ENCODE measurements at places on chromosomes 12 and 14.
A peak's percentile ranks its signal among the peaks of the same experiment; 100 is the strongest.

- no peak for DNase-seq
Observed at GRCh38 chr14:100674897-100675619, 51.6 kb upstream of the DLK1 start.

- DNase-seq: no peak
Observed at GRCh38 chr14:32677129-32677780, 261.4 kb upstream of the NPAS3 start.

DNA sequence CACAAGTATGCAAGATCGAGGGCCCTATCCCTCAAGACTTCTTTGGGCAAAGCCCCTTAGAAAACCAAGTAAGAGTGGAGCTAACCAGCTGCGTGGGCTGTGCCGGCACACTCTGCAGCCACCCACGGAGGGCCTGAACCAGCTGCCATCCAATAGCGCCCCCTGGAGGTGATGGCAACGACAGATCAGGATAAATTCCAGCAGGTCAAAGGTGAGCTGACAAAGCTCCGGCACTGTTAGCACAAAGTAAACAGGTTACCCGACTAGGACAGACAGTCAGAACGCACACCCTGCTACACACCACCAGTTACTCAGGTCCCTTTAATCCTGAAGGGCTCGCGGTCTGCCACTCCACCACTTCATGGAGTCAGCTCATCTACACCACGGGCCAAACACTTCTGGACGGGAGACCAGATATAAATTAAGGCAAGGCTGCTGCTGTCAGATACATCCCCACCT is 4.9 kb downstream of the ZBTB39 start:
- peak; percentile 89 for DNase-seq

DNA sequence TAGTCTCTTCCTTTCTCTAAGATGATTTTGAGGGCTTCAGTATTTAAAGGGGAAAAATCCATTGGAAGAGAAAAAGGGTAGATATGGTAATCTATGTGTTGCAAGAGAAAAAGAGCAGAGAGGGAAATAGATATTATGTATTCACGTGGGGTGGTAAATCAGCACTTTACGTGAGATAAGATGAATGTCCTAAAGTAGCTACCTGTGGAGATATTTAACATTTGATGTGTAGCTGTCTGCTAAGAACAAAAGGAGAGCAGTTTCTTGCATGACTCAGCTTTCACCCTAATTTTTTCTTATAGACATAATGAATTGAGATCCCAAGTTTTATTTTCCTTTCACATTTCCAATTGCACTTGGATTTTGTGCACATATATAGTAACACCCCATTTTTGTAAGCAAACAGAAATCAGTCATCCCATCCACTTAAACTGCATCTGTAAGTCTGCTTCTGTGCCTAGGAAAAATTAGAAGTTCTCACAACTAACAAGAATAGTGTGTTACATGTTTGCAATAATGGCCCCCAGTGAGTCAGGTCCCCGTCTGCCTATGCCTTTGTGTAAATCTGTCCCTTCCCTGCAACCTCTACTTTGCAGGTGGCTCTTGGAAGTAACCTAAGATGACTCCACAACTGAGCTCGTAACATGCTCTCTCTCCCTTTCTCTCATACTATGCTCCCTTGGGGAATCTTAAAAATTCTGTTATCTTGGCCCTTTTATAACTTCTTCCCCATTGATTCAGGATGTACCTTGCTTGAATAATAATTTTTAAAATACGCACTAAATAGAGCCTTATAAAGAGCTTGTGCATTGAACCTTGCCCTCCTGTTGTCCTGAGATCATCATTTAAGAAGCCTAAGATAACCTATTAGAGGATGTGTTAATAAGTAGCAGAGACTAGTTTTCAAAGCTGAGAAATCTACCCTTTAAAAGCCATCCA is 3.7 kb downstream of the TMTC3 start:
- DNase-seq: no peak

DNA sequence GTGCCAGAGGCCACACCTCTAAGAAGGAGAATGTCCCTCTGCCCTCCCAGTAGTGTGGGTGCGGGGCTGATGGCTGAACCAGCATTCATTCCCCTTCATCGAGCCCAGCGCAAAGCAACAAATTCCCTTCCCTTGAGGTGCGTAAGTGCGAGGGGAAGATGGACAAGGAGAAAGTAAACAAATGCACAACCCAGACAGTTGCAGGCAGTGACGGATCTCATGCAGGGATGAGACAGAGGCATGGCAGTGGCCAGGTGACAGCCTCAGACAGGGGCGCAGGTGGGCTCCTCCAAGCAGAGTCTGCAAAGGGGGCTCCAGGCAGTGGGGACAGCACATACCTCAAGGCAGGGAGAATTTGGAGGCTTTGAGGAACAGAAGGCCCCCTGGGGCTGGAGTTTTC is 2.3 kb upstream of the MYL2 start:
- no peak for DNase-seq

- peak; percentile 3 for DNase-seq
Observed at GRCh38 chr12:72610854-72611358, 338.7 kb downstream of the TRHDE start.

DNA sequence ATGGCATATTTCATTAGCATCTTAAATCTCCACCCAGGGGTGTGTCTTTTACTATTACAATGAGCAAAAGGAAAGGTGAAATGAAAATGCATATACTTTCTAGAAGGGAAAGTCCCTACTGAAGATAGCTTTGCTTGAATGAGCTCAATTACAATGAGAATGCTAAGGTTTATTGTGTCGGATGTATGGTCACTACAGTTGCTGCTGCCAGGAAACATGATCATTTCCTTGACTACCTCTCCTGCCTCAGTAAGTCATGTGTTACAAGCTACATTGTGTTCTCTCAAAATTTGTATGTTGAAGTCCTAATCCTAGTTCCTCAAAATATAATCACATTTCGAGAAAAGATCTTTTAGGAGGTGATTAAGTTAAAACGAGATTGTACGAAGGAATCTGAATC is 322.2 kb downstream of the MDGA2 start:
- DNase-seq: no peak

GRCh38 chr14:32693114-32693513 is 245.6 kb upstream of the NPAS3 start:
- no peak for DNase-seq

- no peak for DNase-seq
Observed at GRCh38 chr14:34623506-34623905, 6.4 kb downstream of the SNX6 start.

GRCh38 chr12:67759829-67760228 is 111.3 kb downstream of the DYRK2 start:
- no peak for DNase-seq

GRCh38 chr14:87864356-87865270 is 128.4 kb downstream of the GALC start:
- DNase-seq: no peak

GRCh38 chr14:95480887-95481226 is 35.6 kb downstream of the SYNE3 start:
- no peak for DNase-seq

DNA sequence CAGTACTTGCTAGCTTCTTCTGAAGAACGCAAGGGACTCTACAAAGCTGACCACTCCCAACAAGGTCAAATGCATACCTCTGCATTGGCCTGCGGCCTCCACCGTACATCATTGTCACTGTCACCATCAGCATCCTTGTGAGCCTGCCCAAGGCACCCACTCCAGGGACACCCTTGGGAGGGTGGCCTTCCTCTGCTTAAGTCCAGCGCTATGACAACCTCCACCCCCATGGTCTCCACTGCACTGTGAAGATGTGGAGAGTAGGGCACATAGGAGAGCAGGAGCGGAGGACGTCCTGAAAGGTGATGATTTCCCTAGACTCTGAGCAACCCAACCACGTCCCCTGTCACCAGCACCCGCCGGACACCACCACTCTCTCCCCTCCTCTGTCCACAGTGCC is 252.8 kb downstream of the ALG10 start:
- DNase-seq: no peak

- no peak for DNase-seq
Observed at GRCh38 chr14:51650716-51651387, 858 bp upstream of the FRMD6 start.

GRCh38 chr14:102665621-102666020 is 73.2 kb downstream of the RCOR1 start:
- DNase-seq: peak; percentile 73

GRCh38 chr12:108629151-108629550 is 4.5 kb downstream of the SELPLG start:
- peak; percentile 80 for DNase-seq

GRCh38 chr12:45725631-45726602 is 3.6 kb upstream of the ARID2 start:
- peak; percentile 85 for DNase-seq

DNA sequence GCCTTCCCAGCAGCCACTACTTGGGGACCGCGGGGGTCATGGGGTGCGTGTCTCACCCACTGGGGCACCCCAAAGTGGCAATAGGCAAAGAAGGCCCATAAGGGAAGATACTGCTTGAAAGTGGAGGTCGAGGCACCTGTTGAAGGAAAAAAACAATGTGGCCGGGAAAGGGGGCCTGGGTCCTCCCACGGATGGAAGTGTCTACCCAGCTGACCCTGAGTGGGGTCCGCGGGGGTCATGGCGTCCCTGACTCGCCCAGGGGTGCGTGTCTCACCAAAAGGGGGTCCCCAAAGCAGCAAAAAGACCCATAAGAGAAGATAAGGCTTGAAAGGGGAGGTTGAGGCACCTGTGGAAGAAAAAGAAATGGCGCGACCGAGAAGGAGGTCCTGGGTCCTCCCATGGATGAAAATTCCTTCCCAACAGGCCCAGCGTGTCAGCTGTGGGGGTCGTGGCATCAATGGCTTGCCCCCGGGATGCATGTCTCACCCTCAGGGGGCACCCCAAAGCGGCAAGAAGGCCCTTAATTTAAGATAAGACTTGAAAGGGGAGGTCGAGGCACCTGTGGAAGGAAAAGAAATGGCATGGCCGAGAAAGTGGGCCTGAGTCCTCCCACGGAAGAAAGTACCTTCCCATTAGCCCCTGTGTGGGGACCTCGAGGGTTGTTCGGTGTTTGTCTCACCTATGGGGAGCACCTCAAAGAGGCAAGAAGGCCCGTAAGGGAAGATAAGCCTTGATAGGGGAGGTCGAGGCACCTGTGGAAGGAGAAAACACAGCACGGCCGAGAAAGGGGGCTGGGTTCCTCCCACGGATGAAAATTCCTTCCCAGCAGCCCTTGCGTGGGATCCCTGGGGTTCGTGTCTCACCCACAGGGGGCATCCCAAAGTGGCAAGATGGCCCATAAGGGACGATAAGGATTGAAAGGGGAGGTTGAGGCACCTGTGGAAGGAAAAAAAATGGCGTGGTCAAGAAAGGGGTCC is 266.0 kb downstream of the ALG10 start:
- DNase-seq: no peak

GRCh38 chr14:85634205-85634604 is 104.3 kb downstream of the FLRT2 start:
- DNase-seq: no peak

GRCh38 chr14:80313806-80314205 is 102.5 kb upstream of the DIO2 start:
- no peak for DNase-seq

- DNase-seq: no peak
Observed at GRCh38 chr14:50116966-50117365, 594 bp upstream of the VCPKMT start.

DNA sequence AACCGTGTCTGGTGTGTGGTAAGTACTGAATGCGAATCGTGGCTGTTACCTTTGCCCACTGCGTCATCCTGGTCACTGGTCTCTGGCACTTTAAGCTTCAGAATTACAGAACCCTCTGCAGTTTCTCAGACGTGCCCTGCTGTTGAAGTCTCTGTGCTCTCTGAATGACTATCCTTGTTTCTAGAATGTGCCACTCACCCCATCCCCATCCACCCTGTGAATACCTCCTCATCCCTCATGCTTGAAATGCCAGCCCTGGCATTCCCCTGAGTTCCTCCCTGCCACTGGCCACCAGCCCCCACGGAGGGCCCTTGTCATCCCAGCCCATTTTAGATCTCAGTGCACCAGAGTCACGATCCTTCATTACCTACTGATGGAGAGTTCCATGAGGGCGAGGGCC is 21.3 kb downstream of the TPCN1 start:
- DNase-seq: no peak

GRCh38 chr14:50375760-50376159 is 20.9 kb downstream of the CDKL1 start:
- DNase-seq: no peak
